ENCODE measurements at places on chromosomes 12 and 14.

DNA sequence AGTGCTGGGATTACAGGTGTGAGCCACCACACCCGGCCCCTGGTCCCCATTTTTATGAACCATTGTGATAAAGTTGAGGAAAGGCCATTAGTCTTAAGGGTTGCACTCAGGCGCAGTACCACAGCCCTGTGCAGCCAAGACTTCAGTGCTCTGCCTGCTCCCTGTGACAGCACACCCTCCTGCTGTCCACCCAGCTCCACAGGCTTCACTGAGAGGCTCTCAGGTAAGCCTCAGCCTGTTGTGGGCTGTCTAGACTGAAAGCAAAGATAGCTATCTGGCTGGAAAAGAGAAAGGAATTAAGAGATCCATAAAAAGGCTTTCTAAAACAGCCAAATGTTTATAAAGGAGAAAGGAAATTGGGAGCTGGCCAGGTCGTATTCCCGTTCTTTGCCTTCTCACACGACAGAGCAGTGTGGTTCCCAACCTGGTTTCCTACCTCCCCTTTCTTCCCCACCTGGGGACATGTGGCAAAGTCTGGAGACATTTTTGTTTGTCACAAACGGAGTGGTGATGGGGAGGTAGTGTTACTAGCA is 19.1 kb upstream of the DNM1L start:
- DNase-seq: no peak

GRCh38 chr14:24662753-24663152 is 28.8 kb upstream of the GZMB start:
- no peak for DNase-seq

DNA sequence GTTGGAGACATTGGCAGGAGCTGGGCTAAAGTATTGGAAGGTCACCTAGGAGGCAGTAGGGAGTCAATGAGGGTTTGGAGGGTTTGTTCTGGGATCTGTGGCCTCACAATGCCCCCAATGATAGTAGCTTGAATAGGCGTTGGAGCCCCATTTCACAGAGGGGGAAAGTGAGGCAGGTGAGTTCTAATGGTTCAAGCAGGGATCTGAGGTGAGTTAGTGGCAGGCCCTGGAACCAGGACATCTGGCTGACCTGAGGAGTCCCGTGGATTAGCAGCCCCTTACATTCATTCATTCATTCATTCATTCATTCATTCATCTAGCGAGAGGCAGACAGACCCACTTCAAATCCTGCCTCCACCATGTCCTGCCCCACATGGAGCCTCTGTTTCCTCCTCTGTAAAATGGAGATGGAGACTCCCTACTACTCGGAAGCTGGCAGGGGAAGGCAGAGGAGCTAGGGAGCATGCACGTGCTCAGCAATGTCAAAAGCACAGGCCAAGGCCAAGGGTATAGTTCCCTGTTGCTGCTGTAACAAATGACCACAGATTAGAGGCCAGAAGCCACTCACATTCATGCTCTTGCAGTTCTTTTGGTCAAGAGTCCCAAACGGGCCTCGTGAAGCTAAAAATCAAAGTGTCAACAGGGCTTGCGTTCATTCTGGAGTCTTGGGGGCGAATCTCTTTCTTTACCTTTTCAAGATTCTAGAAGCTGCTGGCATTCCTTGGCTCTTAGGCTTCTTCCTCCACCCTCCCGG is 2.2 kb upstream of the TMEM119 start:
- DNase-seq: no peak

GRCh38 chr12:102811110-102811737 is 105.8 kb downstream of the PAH start:
- DNase-seq: no peak

GRCh38 chr14:47549886-47550285 is 125.5 kb downstream of the MDGA2 start:
- no peak for DNase-seq

GRCh38 chr12:10235761-10236631 is 23.3 kb downstream of the GABARAPL1 start:
- no peak for DNase-seq

All from stimulated activated CD4-positive, alpha-beta T cell treated with anti-CD3 and anti-CD28 coated beads, Interleukin-2, amount 100 ng/mL, for 48 hours (primary cell).